ENCODE measurements at places on chromosomes 4 and X.

DNA sequence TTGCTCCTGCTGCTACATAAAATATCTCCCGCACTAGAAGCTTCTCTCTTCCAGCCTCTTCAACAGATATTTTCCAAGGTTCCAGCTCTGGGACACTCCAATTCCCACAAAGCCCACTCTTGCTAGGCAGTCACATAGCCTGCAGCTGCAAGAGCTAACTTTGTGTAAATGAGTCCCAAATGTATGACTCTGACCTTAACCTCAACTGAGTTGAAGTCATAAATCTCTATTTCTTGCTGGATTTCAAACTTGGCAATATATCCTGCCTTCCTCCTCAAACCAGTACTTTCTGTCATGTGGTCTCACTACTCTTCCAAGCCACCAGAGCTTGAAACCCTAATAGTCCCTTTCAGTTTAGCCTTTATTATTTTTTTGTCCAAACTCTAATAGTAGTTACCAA lies 315.4 kb upstream of the GRIA3 start:
- DNase-seq: no peak

- no peak for DNase-seq
Observed at GRCh38 chr4:2642968-2643367, 106.5 kb downstream of the FAM193A start.

DNA sequence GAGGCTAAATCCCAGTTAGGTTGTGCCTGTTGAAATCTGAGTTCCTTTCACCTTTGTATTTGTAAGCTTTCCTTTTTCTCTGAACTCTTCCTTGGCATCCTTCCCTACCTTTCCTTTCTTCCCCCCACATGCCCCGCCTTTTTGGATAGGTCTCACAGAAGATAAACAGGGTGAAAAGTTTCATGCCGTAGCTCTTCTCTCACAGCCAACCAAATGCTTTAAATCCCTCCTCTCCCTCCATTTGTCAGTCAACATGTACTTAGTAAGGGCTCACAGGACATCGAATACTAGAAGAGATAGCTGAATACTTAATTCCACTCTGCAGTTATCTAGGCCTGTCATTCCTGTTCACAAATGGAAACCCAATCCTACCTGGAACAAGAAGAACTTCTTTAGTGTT lies 107.1 kb upstream of the BMPR1B start:
- DNase-seq: no peak

GRCh38 chrX:16552546-16552945 lies 97.4 kb upstream of the S100G start:
- DNase-seq: no peak

DNA sequence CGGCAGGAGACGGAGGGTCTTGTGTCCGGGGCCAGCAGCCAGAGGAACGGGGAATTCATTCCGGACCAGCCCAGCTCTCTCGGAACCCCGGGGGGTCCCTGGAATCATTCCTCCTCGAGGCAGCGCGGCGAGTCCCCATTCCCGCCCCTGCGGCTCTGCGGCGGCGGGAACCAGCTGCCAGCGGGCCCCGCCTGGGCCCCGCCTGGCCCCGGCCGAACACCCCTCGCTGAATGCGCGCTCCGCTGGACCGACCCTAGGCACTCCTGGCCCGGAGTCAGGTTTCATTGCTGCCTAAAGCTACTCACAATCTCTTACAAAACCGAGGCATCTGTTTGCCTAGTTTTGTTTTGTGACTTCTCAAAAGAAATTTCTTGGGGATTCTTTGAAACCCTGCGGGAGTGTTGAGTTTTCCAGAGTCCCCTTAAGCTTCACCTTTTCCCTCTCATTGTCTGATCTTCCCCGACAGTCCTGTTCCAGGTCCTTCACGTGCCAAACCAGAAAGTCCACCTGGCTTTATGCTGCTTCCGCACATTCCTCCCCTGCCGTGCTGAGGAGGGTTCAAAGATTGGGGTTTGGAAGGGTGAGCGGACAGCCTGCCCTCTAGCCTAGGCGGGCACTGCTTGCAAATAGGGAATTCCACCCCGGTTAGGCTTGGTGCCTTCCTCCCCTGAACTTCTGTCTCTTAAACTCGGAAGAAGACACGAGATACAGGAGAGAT lies 789 bp downstream of the ARHGAP10 start:
- DNase-seq: no peak

DNA sequence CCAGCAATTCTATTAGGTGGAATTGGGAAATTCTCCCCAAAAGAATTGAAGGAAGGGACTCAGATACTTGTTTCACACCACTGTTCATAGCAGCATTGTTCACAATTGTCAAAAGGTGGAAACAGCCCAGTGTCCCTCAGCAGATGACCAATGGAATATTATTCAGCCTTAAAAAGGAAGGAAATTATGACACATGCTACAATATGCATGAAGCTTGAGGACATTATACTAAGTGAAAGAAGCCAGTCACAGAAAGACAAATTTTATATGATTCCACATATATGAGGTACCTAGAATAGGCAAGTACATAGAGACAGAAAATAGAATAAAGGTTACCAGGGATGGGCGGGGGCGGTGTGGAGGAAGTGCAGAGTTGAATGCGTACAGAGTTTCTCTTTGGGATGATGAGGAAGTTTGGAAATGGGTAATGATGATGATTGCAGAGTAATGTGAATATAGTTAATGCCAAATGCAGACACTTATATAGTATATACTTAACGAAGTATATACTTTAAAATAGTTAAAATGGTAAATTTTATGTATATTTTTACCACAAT lies 29.6 kb downstream of the DOCK11 start:
- DNase-seq: no peak

Measured in esophagus muscularis mucosa (tissue), 4 donors.